GM12865 (cell line): ENCODE measurements at places on chromosomes 1 and 21.

- no peak for DNase-seq
Measured at GRCh38 chr1:163069142-163069541, at the start of gene RGS4. Gene RGS4, plus strand, starts transcription at chr1:163069361. Its CDS starts 124 bp downstream, at chr1:163069485.

GRCh38 chr21:19692231-19692630 lies 1288.6 kb upstream of the TMPRSS15 start:
- no peak for DNase-seq

GRCh38 chr1:116433275-116434257 lies 60.5 kb downstream of the ATP1A1 start:
- DNase-seq = no peak

DNA sequence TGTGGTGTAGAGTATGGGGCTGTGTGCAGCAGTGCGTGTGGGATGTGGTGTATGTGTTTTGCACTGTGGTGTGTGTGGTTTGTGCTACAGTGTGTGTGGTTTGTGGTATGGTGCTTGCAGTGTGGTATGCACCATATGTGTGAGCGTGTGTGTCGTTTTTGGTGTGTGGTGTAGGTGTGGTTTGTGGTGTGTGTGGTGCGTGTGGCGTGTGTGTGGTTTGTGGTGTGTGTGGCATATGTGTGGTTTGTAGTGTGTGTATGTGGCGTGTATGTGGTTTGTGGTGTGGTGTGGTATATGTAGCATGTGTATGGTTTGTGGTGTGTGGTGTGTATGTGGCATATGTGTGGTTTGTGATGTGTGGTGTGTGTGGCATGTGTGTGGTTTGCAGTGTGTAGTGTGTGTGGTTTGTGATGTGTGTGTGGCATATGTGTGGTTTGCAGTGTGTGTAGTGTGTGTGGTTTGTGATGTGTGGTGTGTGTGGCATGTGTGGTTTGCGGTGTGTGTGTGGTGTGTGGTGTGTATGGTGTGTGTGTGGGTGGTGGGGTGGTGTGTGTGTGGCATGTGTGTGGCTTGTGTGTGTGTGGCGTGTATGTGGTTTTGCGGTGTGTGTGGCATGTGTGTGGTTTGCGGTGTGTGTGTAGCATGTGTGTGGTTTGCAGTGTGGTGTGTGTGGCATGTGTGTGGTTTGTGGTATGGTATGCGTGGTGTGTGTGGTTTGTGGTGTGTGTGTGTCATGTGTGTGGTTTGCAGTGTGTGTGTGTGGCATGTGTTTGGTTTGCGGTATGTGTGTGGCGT lies 53.5 kb upstream of the TRAPPC10 start:
- DNase-seq = peak; percentile 50

GRCh38 chr1:34825455-34826091 lies 32.8 kb downstream of the GJA4 start:
- DNase-seq = no peak

- DNase-seq = no peak
Measured at GRCh38 chr21:38282921-38283320, 26.1 kb downstream of the KCNJ15 start.

DNA sequence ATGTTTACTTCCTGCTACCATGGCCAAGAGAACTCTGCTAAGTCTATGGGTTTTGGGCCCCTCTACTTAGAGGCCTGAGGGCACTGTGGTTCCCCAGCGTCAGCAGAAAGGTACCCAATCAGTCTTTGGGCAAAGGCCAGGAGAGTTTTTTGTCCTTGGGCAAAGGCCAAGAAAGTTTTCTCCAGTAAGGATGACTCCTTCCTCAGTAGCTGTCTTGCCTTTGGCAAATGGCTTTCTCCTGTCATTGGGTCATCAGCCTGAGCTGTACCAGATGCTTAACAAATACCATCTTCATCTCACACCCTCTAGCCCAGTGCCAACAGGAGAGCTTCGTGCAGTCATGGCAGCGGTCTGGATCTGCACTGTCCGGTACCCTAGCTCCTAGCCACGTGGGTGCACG lies 199.3 kb upstream of the TMEM51 start:
- DNase-seq = no peak

- no peak for DNase-seq
Measured at GRCh38 chr1:204556458-204557052, 40.3 kb downstream of the MDM4 start.

- no peak for DNase-seq
Measured at GRCh38 chr1:68101829-68102228, 51.4 kb upstream of the DIRAS3 start.

DNA sequence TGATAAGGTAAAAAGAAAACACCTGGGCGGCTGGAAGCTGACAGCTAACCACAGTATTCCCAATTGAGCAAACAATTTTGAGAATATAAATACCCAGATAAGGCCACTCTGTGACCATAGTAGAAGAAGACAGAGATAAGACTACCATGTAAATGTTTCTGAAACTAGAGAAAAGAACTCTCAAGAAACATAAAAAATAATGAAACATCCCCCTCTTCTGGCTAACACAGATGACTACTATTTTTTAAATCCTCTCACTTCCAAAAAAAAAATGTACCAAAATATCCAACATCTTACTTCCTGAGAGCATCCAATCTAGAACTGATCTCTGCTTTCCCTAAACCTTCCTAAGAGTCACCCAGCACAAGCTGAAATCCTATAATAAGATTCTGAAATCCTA lies 125.9 kb downstream of the HFM1 start:
- DNase-seq = peak; percentile 5

DNA sequence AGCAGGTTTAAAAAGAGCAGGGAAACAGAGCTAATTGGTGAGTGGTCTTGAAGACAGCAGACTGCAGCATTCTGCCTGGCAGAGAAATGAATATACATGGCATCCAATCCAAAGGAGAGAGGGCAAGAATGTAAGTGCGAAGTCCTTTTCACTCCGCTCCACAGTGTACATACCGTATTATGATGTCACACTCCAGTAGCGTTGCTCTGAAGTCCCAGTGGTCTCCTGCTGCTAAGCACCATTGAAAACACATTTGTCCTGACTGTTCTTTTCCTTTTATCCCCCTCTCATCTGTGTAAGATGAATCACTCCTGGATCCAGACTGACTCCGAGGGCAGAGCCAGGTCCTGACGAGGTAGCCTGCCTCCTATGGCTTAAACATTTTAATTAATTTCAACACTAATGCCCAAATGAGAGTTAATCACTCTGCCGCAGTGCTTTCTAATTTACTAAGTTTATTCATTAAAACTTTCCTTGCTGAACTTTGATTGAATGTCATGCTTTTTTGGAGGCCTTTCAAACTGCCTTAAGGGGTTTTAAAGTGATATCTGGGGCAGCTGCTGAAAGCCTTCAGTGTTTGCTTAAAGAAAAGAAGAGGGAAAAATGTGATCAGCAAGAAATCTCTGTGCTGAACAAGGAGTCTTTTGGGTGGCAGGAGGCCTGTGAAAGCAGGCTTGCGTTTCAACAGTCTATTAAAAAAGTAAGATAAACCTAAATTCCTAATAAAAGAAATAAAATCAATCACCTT lies 227.2 kb downstream of the ATG4C start:
- DNase-seq = no peak

- DNase-seq = no peak
Measured at GRCh38 chr1:61674221-61674620, 50.7 kb downstream of the TM2D1 start.

DNA sequence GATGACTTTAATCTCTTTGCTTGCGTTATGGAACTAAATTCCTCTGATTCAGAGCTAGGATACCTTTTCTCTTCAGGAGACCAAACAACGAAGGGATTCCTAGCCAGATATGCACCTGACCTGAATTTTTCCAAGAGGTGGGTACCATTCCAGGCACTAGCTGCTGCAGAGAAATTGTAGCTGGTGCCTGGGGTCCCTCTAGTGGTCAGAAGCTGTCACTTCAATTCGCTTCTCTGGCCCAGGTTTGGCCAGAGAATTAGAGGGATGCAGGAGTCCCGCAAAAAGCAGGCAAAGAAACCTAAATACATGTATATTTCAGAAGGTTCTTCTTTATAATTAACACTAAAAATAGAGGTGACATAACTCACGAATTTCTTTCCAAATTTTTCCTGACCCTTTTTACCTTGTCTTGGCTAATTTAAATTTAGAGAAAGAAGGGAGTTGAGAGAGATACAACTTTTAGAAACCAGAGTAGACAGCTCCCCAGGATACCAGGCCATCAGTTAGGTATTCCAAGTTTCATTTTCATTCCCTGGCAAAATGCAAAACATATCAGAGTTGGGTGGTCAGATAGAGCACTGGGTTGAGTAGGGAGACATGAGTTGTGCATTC lies 9.6 kb downstream of the ACKR1 start:
- DNase-seq = peak; percentile 48

DNA sequence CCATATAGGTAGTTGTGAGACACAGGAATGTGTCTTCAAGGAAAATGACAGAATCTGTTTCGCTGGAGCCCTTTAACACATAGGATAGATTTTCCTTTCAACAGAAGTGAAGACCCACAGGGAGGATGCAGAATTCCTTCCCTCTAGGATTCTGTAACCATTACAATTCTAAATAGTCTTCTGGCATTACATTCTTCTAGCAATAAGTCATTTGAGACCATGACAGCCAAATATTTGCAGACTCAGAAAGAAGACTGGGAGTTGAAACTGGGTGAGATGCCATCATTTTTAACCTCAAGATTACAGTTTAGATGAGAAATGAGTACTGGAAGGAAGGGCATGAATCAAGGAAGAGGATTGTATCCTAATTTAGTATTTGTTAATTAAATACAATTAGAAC lies 61.6 kb downstream of the ZBTB18 start:
- no peak for DNase-seq

- DNase-seq = no peak
Measured at GRCh38 chr21:40846587-40847411, at the start of gene DSCAM. Gene DSCAM, minus strand, starts transcription at chr21:40847158. Its CDS starts 497 bp downstream, at chr21:40846661.

GRCh38 chr1:2025491-2025981 lies 6.4 kb downstream of the GABRD start:
- no peak for DNase-seq

GRCh38 chr1:26102526-26102925 lies 9.1 kb upstream of the PDIK1L start:
- DNase-seq = no peak

DNA sequence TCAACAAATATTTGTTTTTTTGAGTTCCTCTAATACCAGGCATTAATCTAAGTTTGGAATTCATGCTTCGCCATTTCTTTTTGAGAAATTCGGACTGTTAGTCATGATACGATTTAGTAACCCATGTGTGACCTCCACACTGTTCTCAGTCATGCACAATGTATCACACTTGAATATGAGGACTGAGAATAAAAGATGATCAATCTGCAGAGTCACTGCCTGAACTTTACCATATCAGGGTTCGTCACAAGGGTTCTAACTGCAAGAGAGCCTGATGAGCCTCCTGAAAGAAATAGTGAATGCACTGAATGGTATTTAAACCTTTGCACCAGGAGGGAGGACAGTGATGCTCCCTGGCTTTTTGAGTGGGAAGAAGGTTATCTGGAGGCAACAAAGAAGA lies 10.9 kb upstream of the FASLG start:
- no peak for DNase-seq

GRCh38 chr1:185068341-185068740 lies 23.0 kb downstream of the RNF2 start:
- no peak for DNase-seq

GRCh38 chr1:187001198-187001889 lies 172.6 kb downstream of the PLA2G4A start:
- no peak for DNase-seq

DNA sequence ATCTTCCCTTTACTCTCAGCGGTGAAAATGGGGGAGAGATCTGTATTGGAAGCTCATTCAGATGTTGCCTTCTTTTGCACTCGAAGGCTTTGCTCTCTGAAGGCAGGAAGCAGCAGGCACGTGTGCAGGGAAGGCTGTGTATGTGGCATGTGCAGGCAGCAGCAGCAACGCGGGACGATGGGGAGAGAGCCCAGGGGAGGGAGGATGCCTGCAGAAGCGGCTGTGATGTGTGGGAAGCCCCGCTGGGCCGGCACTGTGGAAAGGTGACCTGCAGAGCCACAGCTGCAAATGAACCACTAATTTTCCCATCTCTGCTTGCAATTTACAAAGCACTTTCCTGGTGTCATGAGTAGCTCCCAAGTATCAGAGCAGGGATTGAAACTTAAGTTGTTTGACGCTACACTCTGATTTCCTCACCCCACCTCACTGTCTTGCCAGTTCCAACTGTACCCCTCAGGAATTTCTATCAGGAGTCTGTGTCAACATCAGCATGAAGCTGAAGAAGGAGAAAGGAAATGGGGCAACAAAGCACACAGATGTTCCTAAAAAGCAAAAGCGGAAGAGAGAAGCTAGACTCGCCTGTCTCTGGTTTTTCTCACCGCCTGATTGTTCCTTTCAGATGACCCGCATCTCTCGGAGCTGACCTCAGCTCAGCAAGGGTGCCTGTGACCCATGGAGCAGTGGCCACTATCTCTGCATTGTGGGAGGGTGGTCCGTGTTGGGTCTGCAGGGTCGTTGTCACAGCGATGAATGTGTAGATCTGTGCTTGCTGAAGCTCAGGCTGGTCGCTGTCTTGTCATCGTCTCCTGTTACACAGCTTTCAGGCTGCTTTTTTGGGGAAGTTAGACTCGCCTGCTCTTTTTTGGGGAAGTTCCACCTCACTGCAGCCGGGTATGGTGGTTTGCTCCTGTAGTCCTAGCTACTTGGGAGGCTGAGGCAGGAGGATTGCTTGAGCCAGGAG lies 156.1 kb downstream of the KIF26B start:
- peak; percentile 38 for DNase-seq

DNA sequence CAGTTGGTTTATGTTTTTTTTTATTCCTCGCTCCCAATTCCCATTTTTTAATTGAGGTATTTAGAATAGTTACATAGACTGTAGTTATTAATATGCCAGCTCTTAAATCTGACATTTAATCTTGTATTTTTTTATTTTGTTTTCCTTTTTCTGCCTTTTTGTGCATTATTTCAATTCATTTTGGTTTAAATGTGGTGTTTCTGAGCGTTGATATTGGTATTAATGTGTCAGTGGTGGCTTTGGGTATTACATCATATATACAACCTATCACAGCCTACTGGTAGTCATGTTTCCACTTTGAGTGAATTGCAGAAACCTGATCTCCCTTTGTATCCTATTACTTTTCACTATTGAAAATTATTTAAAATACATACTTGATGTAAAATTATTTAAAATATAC lies 1027.3 kb downstream of the KCNT2 start:
- DNase-seq = no peak

DNA sequence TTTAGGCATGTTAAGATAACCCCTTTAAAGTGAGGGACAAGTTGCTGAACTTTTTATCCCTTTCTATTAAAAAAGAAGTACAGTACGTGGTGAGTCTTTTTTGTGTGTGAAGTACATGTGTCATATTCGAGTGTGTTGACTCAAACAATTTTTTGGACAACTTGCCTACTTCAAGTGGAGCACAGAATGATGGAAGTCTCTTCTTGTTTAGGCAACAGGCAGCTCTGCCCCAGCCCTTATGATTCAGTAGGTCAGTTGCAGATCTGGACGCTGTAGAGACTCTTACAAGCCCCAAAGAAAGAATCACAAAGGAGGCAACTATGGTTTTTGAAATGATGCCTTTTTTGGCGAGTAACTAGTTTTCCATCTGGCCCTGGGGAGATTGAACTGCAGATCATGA lies 14.4 kb upstream of the ZFP69B start:
- DNase-seq = no peak

DNA sequence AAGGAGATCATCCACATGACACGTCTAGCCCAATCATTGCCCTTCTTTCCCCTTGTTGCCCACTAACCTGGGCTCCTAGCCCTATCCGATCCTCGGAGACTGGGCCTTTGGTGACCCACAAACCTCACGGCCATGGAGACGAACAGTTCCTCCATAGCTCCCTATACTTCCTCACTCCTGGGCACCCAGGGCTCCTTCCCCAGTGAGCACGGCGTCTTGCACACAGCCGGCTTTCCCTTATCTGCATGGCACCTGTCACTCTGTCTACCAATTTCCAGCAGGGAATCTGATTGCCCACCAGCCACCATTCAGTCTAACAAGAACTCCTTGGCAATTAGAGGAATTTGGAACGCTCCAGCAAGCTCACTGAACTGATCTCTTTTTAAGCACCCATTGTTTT lies 3.1 kb downstream of the GNG4 start:
- no peak for DNase-seq

- no peak for DNase-seq
Measured at GRCh38 chr1:223033658-223034057, 109.4 kb downstream of the TLR5 start.
